Hepatic stellate cell (primary cell): ENCODE measurements at places on chromosomes 13 and 19.

GRCh38 chr19:34555447-34555846, 73.9 kb downstream of the WTIP start:
- no peak for DNase-seq

GRCh38 chr13:51585696-51586095, 1.4 kb downstream of the WDFY2 start:
- DNase-seq = no peak

DNA sequence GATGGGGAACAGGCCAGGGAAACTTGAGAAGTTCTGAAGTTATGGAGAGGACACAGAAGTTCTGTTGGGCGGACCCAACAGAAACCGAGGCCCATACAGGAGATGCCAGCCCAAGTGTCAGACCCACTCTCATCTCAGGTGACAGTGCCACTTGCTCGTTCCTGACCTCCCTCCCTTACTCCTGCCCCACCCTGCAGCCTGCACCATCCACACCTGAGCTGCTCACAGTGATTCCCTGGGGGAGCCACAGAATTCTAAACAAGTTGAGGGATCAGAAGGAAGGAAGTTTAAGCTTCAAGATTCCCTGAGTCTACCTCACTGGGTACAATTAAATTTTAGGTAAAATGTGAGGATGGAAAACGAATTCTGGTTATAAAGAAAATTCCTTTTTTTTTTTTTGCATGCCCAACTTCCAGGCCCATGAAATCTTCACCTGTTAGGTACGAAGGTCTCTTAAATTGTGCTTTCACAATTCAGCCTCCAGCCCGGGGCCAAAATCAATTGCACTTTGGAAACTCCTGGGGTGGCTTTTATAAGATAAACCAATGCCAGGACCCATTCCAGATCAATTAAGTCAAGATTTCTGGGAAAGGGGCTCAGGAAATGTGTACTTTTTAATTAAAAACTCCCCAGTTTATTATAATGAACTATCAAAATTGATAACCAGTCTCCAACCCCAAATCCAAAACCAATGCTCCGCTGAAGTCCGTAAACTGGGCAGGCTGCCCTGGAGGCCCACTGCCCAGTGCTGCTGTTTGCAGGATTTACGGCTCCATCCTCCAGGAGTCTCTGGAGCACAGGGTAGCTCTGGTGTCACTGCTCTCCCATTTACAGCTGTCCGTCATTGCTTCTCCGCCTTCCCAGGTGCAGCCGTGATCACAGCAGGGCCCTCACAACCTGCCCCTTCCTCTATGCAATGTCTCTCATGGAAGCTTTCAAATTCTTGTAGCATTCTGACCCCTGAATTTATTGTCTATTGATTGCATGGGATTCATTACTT, 643.5 kb downstream of the UQCRFS1 start:
- no peak for DNase-seq

DNA sequence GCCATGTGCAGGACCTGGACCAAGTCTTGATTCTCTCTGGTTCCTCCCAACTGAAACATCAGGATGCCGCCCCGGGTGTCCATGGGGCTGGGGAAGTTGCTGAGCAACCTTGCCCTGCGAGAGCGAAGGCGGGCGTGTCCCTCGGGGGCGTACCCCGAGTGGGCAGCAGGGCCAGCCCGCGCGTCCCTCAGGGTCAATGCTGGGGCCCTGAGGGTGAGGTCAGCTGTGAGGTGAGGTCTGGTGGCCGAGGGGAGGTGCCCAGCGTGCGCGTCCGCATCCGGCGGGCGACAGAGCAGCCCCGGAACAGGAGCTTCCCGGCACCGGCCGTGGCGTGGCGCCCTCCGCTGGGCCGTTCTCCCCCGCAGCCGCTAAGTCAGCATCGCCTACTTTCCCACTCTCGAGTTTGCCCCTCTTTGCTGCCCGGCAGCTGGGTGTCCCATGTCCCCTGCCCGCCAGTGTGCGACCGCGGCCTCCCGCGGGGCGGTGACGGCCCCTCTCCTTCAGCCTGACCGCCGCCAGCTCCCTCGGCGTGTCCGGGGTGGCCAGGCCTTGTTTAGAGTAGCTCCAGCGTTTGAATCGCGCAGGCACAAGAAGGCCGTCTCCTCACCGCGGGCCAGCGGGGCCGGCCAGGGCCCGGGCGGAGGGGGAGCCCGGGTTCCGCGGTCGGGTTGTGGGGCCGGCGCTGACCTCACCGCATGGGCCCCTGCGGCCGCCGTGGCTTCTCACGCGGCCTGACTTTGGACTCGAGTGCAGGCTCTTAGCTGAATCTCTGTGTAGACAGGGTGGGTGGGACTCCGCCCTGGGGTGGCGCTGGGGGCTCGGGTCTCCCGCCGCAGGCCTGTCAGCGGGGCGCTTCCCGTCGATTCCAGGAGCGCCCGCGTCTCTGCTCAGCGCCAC, 33.0 kb downstream of the GJA3 start:
- peak; percentile 61 for DNase-seq

DNA sequence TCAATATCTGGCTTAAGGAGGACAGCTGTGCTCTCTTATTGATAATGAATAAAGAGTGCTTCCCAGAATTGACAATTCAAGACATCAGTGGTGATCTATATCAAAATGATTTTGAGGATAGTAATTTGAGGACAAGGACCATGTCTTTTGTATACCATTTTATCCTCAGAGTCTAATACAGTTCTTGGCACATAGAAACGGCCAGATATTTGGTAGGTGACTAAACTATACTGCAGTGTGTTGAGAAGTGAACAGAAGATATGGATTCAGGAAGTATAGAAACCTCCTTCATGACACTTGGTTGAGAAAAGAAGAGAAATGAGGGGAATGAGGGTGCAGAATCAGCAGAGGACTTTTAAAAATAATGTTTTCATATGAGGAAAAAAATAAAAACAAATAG, 16.1 kb upstream of the LMO7 start:
- no peak for DNase-seq

GRCh38 chr19:18659281-18660050, 22.6 kb downstream of the KLHL26 start:
- no peak for DNase-seq

DNA sequence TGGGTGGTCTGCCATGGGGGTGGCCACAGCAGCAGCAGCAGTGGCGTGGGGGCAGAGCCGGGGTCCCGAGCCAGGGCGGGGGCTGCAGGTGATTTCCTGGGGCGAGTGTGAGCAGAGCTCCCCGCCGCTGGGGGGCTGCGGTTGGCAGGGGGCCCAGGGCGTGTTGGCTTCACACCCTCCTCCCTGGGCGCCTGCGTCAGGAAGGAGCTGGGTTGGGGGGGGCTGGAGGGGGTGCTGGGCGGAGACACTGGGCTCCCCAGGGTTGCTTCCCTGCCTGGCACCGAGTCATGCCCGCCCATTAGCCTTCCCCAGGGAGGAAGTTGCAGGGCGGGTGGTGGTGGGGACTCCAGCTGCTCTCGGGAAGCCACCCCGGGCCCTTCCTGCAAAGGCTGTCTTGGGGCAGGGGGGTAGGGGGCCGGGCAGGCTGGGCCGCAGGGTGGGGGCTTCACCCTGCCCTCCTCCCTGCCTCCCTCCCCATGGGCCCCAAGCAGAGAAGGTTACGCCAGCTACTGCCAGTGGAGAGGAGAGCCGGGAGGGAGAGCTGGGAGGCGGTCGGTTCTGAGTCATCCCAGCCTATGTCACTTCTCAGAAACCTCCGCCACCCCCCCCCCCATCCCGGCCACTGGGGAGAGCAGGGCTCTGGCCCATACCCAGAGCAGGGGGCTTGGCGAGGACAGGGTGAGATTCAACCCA, 4.6 kb downstream of the MIDN start:
- peak; percentile 90 for DNase-seq

GRCh38 chr13:113179374-113180230, 21.2 kb downstream of the PROZ start:
- DNase-seq = no peak

DNA sequence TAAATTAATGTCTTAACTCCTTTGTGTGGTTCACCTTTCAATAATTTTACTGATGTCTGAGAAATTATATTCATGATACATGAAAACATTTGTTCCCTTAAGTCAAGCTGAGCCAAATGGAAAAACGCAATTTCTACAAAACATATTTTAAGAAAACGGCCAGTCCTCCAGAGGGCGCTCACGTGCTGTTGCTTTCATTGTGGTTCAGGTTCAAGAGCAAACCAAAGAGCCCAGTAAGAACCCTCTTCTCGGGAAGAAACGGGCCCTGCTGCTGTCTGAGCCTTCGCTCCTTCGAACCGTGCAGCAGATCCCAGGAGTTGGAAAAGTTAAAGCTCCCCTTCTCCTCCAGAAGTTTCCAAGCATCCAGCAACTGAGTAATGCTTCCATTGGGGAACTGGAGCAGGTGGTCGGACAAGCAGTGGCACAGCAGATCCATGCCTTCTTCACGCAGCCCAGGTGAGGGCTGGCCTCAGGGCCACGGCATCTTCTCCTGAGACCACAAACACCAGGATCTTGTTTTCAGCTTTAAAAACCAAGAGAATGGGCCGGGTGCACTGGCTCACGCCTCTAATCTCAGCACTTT, 4.3 kb downstream of the FAAP24 start:
- peak; percentile 61 for DNase-seq

DNA sequence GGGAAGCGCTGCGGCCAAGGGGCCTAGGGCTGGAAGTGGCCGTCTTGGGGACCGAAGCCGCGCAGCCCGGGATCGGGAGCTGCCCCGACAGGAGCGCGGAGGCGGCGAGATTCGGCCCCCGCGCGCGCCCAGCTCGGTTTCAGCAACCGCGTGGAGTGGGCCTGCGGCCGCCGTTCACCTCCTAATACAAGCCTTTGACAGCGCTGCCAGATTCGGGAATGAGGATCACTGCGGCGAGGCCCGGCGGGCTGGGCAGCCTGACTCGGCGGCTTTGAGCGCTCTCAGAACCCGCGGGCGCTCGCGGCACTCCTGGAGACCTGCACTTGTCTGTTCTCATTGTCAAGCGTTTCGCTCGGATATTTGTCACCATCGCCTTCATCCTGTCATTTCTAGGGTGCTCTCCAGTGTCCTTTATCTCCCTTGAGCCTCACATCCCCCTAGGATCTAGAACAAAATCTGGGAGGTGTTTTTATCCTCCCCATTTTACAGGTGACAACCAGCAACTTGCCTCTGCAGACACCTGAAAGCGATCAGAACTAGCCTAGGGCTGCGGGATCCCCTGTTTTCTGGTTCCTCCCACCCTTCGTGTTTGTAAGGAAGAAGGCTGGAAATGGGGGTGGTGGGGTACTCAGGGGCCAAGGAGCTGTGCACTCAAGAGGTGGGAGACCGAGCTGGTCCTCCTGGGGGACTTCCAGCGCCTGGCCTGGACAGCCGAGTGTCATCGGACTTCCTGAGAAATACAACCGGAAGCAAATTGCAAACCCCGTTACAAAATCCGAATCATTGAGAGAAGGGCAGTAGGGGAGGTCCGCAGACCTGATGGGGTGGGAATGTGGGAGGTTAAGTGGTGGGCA, 1.5 kb upstream of the CDX2 start:
- DNase-seq = no peak

- DNase-seq = no peak
Measured at GRCh38 chr19:3284759-3285646, 60.5 kb downstream of the CELF5 start.

GRCh38 chr19:16626796-16627192, 1.2 kb downstream of the MED26 start:
- DNase-seq = no peak

- no peak for DNase-seq
Measured at GRCh38 chr13:28000567-28000966, 12.1 kb upstream of the URAD start.

- DNase-seq = no peak
Measured at GRCh38 chr13:108968566-108968965, 339.2 kb downstream of the MYO16 start.

DNA sequence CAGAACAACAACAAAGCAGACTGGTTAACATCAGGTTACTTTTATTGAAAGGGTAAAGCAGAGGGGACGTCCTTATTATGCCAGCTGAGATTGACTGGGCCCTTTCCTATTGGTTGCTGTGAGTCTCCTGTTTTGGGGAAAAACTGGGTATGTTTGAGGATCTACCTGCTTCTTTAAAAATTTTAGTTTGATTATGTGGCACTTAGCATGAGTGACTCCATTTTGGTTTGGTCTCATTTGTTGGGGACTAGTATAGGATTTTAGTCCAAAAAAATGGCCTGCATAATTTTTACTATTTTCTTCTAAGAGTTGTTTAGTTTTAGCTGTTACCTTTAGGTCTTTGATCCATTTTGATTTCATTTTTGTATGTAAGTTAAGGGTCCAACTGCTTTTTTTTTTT, 14.4 kb downstream of the ZNF627 start:
- DNase-seq = no peak

DNA sequence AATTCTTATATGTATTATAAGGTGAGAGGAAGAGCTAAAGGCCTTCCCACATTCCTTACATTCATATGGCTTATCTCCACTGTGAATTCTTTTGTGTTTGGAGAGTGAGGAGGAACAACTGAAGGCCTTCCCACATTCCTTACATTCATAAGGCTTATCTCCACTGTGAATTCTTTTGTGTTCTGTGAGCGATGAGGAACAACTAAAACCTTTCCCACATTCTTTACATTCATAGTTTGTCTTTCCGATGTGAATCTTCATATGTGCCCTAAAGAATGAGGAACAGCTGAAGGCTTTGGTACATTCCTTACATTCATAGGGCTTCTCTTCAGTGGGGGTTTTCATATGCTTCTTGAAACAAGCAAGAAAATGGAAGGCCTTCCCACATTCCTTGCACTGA, 13.3 kb downstream of the ZNF699 start:
- DNase-seq = no peak
